ENCODE measurements at places on chromosomes 6 and 20.
A peak's percentile ranks its signal among the peaks of the same experiment; 100 is the strongest.

DNA sequence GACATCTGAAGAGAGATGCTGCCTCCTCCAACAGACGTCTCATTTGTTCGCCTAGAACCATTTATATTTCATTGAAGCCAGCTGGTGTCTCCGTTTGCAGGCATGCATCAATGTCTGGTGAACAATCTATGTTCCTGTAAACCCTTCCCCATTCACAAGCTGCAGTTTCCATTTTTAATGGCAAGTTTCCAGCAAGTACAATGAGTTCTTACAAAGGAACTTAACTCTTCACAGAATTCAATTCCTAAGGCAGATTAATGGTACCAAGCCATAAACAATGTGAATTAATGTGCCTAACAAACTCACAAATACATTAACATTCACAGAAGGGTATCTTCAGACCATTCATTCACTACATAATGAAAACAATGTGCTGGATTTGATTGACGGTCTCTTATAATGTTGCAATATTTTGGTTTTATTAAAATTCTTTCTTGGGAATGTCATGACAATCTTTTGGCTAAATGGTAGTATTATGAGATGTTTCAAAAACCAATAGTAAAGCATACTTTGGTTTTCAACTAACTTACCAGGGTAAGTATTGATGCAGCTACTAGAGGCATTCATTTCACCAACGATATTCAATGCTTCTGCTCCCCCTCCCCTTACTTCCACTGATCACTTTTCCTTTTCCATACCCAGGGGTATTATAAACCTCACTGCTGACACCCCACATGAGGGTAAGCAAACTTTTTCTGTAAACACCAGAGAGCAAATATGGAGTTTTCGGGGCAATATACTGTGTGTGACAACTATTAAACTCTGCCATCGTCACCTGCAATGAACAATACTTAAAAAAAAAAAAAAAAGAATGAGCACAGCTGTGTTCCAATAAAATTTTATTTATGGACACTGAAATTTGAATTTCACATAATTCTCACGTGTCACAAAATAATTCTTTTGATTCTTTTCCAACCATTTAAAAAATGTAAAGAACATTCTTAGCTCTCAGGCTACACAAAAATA lies 4.2 kb downstream of the AKIRIN2 start:
- DNase-seq, result no peak

DNA sequence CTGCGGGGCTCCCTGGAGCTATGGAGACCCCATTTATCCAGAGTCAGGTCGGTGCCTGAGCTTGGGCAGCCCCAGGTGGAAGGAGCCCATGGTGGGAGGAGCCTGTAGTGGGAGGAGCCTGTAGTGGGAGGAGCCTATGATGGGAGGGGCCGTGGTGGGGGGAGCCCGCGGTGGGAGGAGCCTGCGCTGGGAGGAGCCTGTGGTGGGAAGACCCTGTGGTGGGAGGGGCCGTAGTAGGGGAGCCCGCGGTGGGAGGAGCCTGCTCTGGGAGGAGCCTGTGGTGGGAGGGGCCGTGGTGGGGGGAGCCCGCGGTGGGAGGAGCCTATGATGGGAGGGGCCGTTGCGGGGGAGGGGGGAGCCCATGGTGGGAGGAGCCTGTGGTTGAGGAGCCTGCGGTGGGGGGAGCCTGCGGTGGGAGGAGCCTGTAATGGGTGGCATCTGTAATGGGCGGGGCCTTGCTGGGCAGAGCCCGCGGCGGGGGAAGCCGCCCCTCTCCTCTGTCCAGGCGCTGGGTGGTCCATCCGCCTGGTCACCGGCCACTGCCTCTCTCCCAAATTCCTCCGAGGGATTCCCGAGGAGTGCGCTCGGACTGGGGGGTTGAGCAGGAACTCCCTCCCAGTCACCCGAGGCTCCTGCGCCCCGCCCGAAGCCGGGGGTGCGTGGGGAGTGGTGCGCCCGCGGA lies 567 bp upstream of the FNDC11 start:
- peak; percentile 75 for DNase-seq

DNA sequence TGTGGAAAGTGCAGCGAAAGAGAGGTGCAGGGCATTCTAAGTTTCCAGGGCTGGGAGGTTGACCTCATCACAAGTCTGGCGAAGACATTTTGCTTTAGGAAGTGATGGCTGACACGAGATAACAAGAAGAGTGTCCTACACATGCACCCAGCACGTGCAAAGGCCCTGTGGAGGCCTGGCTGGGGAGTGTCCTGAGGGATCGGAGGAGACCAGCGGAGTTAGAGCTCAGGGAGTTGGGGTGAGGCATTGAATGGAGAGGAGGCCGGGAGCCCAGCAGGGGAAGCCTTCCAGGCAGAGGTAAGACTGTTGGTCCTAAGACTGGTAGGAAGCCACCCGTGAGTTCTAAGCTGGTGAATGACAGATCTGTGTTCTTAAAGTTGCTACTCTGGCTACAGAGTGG lies 58.4 kb downstream of the PPP1R14C start:
- DNase-seq, result no peak

- no peak for DNase-seq
Measured at GRCh38 chr6:37134036-37134395, 35.9 kb upstream of the PIM1 start.

GRCh38 chr6:40036186-40036585 lies 101.9 kb upstream of the MOCS1 start:
- DNase-seq, result no peak

All from NCI-H187 (cell line).